Forelimb muscle (tissue), 1 donor: ENCODE measurements at places on chromosomes 1 and 21. TPM values are rescaled to one million over a fixed set of nuclear protein-coding genes. Genes with fewer than 3 reads are reported as not detected.

GRCh38 chr1:210332719-210333398, 4.2 kb downstream of the HHAT start:
- DNase-seq = no peak

DNA sequence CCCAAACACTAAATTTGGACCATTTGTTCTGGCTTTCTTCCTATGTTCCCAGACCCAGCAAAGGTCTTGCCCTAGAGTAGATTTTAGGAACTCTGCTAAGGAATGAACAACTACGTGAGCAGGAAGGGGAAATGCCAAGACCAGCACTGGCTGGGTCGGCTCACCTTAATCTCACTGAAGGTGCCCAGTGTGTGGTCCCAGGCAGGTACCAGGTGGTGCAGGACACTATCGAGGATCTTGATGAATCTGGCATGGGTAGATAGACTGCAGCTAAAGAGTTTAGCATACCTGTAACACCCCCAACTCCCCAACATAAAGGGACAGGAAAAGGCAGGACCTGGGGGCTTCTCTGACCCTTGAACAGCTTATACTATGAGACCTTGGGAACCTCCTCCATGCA, 3.0 kb downstream of the HECTD3 start:
- DNase-seq = no peak

Gene CNTN2
- polyA plus RNA-seq = 0.39 TPM

- no peak for DNase-seq
Observed at GRCh38 chr1:203626910-203627246, 246 bp downstream of the ATP2B4 start.

Gene FAF1
- 42.8 TPM for polyA plus RNA-seq

- DNase-seq = no peak
Observed at GRCh38 chr1:226697151-226697928, 41.7 kb downstream of the ITPKB start.
